Posterior vena cava (tissue), 2 donors: ENCODE measurements at places on chromosomes 7 and 10. TPM values are rescaled to one million over a fixed set of nuclear protein-coding genes. Genes with fewer than 3 reads are reported as not detected.

- DNase-seq: no peak
These were observed 450.4 kb downstream of the NEBL start for GRCh38 chr10:20446561-20447193.

- no peak for DNase-seq
These were observed 6.0 kb downstream of the PPP1R9A start for GRCh38 chr7:94913391-94913790.

- DNase-seq: peak; percentile 62
These were observed 244.4 kb upstream of the PPP2R2D start for GRCh38 chr10:131656431-131656841.

The ANKRD61 gene
- not detected for total RNA-seq
